ENCODE measurements at places on chromosomes 2 and 18.

- DNase-seq, result no peak
Observed at GRCh38 chr2:149828520-149829210, 241.1 kb upstream of the MMADHC start.

- DNase-seq, result no peak
Observed at GRCh38 chr2:223936862-223937326, 8.2 kb downstream of the WDFY1 start.

DNA sequence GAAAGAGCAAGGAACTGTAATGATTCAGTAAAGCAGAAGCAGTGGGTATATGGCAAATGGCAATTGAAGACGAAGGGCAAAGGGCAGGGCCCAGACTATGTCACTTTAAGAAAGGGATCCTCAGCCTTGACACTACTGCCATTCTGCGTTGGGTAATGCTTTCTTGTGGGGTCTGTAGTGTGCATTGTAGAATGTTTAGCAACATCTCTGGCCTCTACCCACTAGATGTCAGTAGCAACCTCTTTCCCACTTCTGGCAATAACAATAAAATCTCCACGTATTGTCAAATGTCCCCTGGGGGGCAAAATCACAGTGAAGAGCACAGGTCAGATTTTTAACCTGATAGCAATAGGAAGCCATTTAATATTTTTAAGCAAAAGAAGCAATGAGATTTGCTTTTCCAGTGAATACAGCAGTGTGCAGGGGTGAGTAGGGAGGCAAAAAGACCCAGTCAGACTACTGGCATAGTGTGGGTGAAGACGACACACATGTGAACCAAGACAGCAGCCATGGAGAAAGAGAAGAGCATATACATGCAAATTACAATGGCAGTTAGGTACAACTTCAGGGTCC is 209.5 kb downstream of the DYM start:
- DNase-seq, result no peak

GRCh38 chr2:159243529-159243928 is 43.0 kb downstream of the WDSUB1 start:
- no peak for DNase-seq

GRCh38 chr2:186503827-186504606 is 18.0 kb downstream of the ZC3H15 start:
- no peak for DNase-seq

DNA sequence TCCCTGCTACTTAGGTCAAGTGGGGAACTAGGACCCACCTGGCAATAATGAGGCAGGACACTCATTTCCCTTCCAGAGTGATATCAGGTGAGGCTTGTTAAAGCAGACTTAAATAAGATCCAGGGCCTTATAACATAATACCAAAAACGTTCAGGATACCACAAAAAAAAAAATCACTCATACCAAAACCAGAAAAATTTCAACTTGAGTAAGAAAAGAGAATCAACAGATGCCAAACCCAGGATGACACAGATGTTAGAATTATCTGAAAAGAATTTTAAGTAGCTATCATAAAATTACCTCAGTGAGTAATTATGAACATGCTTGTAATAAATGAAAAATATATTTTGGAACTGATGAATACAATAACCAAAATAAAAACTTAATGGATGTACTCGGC is 255.6 kb upstream of the OSR1 start:
- DNase-seq, result no peak

GRCh38 chr2:224248944-224249371 is 152.9 kb downstream of the FAM124B start:
- DNase-seq, result no peak

DNA sequence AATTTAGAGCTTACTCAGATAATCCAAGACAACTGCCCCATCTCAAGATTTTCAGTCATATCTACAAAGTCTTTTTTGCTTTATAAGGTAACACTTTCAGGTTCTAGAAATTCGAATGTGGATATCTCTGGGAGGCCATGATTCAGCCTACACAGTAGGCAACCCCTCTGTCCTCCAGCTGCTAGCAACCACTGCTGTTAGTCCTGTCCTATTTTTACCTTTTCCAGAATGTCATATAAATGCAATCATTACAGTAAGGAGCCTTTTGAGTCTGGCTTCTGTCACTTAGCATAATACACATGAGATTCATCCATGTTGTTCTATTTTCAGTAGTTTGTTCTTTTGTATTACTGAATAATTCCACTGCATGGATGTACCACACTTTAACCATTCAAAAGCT is 28.5 kb upstream of the MARCHF7 start:
- no peak for DNase-seq

- DNase-seq, result no peak
Observed at GRCh38 chr2:169452080-169452479, 27.2 kb upstream of the BBS5 start.

- no peak for DNase-seq
Observed at GRCh38 chr2:147937744-147938349, 82.7 kb downstream of the ORC4 start.

DNA sequence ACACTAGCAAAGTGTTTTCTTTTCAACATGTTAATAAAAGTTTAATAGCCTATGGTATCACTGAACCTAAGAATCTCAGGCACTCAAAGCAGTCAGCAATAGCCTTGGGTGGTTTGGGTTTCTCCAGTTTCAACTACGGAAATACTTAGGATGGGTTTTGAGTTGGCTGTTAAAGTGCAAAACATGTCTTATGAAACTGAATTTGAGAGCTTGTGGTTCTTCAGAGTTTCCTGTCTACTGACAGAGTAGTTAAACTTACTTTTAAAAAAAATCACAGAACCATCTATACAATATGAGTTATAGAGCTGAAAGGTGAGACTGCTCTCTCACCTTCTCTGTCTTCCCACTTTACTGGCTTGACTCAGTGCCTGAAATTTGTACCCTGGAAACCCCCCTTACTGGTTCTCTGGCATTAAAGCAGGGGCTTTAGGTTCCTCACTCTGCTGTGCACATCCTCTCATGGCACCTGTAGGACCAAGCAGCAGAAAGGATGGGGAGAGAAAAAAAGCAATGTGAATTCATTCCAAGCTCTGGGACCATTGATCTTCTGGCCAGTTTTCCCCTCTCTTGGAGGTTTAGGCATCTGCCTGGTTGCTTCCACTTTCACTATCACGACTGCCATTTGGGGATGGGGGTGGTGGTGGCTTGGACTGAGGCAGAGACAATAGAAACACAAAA is 18.1 kb downstream of the CCDC141 start:
- peak; percentile 53 for DNase-seq

- no peak for DNase-seq
Observed at GRCh38 chr2:196854629-196855028, 45.5 kb upstream of the C2orf66 start.

GRCh38 chr2:241617431-241618154 is 19.4 kb downstream of the THAP4 start:
- peak; percentile 50 for DNase-seq

- peak; percentile 75 for DNase-seq
Observed at GRCh38 chr2:199471443-199472057, 13.8 kb upstream of the SATB2 start.

DNA sequence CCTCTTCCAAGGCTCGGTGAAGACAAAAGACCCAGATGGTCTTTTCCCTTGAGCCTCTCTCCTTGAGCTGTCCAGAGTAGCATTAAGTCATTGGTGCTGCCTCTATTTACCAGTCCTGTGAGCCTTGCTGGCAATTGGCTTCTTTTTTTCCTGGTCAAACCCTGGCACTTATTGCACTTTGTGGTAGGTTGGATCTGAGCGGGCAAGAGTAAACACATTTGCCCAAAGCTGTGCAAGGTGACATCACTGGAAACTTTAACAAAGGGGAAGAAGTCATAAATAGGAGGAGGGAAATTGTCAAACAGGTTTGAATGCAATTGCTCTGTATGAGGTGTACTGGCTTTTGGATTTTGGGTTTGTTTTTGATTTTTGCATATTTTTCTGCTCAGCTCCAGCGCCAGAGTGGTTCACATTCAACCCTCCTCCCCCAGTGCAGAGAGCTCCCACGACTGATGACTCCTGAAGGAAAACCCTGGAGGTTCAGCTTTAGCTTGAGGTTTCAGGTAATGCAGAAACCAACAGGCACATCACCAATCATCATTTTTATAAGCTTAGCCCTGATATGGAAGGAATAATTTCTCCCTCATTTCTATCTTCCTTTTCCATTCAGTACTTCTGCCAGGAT is 8.3 kb downstream of the KCNE4 start:
- no peak for DNase-seq

GRCh38 chr2:164898475-164898874 is 56.9 kb downstream of the SLC38A11 start:
- no peak for DNase-seq

DNA sequence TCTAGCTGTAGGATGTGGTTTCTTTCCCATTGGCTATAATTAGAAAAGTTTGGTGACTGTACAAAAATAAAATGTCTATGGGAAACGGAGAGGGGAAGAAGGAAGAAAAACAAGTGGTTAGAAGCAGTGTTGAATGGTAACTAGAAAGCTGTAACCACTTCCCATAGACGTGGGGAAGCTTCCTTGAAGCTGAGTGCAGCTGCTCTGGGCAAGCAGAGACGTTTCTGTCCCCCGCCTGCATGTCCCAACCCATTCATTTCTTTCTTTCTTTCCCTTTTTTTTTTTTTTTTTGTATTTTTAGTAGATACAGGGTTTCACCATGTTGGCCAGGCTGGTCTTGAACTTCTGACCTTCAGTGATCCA is 367.8 kb upstream of the HS6ST1 start:
- no peak for DNase-seq

GRCh38 chr18:61531182-61531581 is 198.0 kb downstream of the CDH20 start:
- no peak for DNase-seq

DNA sequence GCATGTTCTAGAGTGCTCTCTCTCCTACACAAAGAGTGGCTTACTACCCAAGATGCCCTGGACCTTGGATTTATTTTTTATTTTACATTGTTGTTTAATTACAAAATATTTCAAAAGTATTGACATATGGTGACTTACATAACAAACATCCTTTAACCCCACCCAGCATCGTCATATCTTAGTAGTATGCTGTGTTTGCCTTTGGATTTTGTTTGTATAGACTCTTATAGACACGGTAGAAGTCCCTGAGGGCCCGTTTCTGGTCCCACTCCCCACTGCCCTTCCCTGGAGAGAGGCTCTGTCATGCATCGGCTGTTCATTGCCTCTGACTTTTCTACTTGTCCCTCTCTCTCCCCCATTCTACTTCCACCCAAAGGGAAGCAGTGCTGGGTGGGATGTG is 112.0 kb downstream of the ZBTB7C start:
- DNase-seq, result no peak

GRCh38 chr2:241811201-241811951 is 2.4 kb downstream of the NEU4 start:
- DNase-seq, result no peak

DNA sequence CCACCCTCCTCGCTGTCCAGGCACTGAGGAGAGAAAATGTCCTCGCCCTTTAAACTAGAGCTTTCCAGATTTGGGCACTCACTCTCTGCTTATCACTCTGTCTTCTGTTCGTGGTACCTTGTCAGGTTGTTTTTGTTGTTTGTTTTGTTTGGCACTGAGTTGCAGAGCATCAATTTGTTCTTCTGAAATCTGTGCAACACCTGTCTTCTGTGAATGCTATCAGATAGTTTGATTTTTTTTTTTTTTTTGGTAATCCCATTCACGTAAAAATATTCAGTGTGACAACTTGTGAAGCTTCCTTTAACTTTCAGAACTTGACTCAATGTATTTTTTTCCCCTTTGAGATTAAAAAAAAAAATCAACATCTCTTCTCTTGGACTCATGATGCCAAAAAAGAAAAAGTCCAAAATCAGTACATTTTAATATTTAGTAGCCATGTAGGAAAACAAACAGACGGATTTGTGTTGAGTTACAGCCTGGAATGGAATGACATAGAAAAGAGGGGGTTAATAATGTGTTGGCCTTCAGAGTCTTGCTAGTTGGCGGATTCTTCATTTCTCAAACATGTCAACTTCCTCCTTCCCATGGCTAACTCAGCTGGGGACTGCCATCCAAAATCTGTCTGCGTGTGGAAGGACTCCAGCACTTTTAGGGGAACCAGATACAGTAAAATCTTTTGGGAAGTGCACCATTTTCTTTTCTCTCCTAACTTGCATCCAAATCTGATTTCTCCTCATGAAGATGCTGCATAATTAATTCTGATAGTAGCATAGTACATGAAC is 1.6 kb downstream of the TMEM178A start:
- no peak for DNase-seq

DNA sequence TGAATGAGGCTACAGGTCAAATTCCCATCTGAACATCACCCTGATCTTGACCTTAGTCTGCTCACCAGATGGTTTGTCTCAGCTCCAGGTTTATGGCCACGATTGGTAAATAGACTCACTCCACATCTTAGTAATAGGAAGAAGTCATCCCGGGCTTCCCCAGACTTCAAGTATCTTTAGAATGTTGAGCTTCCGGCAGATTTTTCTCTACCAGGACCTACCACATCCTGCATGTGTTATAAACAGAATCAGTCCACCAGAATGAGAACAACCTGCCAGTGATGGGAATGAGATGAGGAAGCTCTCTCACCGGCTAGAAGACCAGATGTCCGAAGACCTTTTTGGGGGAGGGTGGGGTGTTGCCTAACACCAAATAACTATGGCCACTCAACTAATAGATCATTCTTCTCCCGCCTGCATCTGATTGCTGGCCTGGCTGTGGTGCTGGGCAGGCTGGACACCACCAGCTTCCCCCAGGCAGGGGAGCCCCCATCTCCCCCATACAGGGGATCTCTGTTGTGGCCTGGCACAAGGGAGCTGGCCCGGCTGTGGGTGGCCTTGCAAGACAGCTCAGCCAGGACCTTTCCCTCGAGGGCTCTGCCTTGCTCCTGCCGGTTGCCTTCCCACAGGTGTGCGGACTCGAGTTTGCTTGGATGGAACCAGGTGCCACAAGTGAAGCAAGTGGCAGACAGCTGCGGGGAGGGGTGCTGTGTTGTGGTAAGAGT is 88.5 kb downstream of the SH3RF3 start:
- peak; percentile 21 for DNase-seq

GRCh38 chr2:30404319-30405259 is 42.5 kb upstream of the LCLAT1 start:
- DNase-seq, result no peak

- DNase-seq, result no peak
Observed at GRCh38 chr2:196441527-196441926, 198.0 kb upstream of the CCDC150 start.

DNA sequence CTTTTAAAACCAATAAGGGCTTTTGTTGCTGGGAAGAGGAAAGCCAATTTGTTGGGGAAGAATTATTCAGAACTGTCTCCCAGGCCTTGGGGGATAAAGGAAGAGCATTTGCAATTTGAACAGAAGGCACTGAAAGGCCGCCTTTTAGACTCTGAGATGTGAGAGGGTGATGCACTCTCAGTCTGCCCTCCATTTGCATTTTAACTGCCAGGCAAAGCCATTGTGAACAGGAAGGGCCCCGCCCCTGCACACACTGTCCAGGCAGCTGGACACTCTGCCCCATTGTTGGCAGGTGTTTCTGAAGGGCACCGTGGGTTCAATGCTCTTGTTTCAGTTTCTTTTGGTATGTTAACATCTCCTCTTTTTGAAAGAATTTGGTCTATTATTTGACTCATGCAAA is 169.5 kb upstream of the COPS8 start:
- no peak for DNase-seq

DNA sequence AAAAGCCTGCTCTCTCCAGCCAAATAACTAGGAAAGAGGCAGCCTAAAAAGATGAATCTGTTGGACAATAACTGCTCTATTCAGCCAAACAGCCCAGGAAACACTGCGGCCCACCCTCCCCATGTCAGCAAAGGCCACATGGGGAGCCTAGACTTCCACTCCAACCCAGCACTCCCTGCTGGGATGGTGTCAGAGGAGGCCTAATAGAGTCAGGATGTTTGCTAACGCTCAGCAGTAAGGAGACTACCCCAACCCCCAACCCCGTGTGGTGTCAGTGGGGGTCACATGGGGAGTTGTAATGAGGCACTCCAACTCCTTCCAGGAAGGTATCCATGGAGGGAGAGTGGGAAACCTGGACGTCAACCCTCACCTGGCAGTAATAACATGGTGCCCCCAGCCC is 41.6 kb downstream of the ZBTB7C start:
- DNase-seq, result no peak

- no peak for DNase-seq
Observed at GRCh38 chr2:138712212-138712979, 67.8 kb downstream of the NXPH2 start.

Data from activated T-cell treated with anti-CD3 and anti-CD28 coated beads, Interleukin-2, amount 50 U/mL, for 48 hours (primary cell).